Small intestine (tissue), 16 donors: ENCODE measurements at places on chromosomes 6 and 20. TPM values are rescaled to one million over a fixed set of nuclear protein-coding genes. Genes with fewer than 3 reads are reported as not detected.
A peak's percentile ranks its signal among the peaks of the same experiment; 100 is the strongest.

DNA sequence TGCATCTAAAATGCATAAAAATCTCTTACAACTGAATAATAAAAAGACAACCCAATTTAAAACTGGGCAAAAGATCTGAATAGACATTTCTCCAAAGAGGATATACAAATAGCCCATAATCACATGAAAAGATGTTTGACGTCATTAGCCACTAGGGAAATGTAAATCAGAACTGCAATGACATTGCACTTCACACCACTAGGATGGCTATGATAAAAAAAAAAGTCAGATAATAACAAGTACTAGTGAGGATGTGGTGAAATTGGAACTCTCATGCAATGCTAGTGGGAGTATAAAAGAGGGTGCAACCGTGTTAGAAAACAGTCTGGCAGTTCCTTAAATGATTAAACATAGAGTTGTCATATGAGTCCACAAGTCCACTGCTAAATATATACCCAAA is 24.3 kb upstream of the TBX18 start:
- DNase-seq = no peak
- H3K36me3 ChIP-seq = no peaks in the 10 kb centered on the region
- no peaks in the 10 kb centered on the region for H3K4me1 ChIP-seq
- H3K27me3 ChIP-seq = no peaks in the 10 kb centered on the region

GRCh38 chr6:155847711-155848110 is 392.1 kb upstream of the NOX3 start:
- H3K4me1 ChIP-seq = no peaks in the 10 kb centered on the region

DNA sequence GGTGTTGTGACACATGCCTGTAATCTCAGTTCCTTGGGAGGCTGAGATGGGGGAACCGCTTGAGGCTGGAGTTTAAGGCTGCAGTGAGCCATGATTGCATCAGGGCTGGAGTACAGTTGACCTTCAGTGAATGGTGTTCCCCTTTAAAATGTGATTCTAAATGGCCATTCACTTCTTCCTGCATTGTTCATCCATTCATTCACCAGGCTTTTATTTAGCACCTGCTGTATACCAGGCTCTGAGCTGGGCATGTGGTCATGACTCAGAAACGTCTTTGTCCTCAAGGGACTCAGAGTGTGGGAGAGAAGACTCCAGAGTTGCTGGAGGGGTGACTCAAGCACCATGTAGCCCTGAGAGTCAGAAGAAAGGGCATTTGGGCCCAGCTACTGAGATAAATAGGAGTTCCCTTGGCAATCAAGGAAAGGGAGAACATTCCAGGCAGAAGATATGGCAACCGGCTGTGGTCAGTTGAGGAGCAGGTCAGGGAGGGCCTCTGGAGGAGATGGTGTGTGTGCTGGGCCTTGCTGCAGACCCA is 101.1 kb downstream of the DLGAP4 start:
- DNase-seq = no peak
- H3K27me3 ChIP-seq = no peaks in the 10 kb centered on the region

GRCh38 chr6:14505401-14505800 is 387.8 kb downstream of the CD83 start:
- no peaks in the 10 kb centered on the region for H3K4me1 ChIP-seq
- H3K27ac ChIP-seq = no peak overlapping the region
- H3K36me3 ChIP-seq = no peaks in the 10 kb centered on the region
- H3K4me3 ChIP-seq = no peak overlapping the region
- no peak for DNase-seq

- no peaks in the 10 kb centered on the region for H3K27me3 ChIP-seq
- H3K4me1 ChIP-seq = no peaks in the 10 kb centered on the region
- no peaks in the 10 kb centered on the region for H3K36me3 ChIP-seq
- peak within 1 kb of the TSS; percentile 99 for H3K4me3 ChIP-seq
Measured at GRCh38 chr20:3172933-3173609, at the start of gene LZTS3. LZTS3 (minus strand) TSS chr20:3173549; CDS start chr20:3167163, 6,386 bp downstream.

- H3K27ac ChIP-seq = no peak overlapping the region
- H3K36me3 ChIP-seq = no peaks in the 10 kb centered on the region
- H3K4me3 ChIP-seq = no peak overlapping the region
- H3K27me3 ChIP-seq = peaks cover 20% of the 10 kb centered on the region
- DNase-seq = no peak
Measured at GRCh38 chr6:122997541-122998150, 1.6 kb downstream of the CLVS2 start.

- peaks cover 4% of the 10 kb centered on the region for H3K4me1 ChIP-seq
- no peaks in the 10 kb centered on the region for H3K36me3 ChIP-seq
- DNase-seq = no peak
- H3K27me3 ChIP-seq = no peaks in the 10 kb centered on the region
- no peak overlapping the region for H3K27ac ChIP-seq
- no peak overlapping the region for H3K4me3 ChIP-seq
Measured at GRCh38 chr6:22151892-22152291, 144.9 kb downstream of the PRL start.

- H3K36me3 ChIP-seq = no peaks in the 10 kb centered on the region
- H3K4me1 ChIP-seq = peaks cover 2% of the 10 kb centered on the region
- peak; percentile 97 for DNase-seq
- H3K27me3 ChIP-seq = no peaks in the 10 kb centered on the region
- H3K4me3 ChIP-seq = no peak overlapping the region
Measured at GRCh38 chr6:884570-884969, 191.6 kb upstream of the EXOC2 start.

- no peak overlapping the region for H3K4me3 ChIP-seq
- DNase-seq = no peak
Measured at GRCh38 chr6:137261361-137261760, 42.2 kb upstream of the IFNGR1 start.

DNA sequence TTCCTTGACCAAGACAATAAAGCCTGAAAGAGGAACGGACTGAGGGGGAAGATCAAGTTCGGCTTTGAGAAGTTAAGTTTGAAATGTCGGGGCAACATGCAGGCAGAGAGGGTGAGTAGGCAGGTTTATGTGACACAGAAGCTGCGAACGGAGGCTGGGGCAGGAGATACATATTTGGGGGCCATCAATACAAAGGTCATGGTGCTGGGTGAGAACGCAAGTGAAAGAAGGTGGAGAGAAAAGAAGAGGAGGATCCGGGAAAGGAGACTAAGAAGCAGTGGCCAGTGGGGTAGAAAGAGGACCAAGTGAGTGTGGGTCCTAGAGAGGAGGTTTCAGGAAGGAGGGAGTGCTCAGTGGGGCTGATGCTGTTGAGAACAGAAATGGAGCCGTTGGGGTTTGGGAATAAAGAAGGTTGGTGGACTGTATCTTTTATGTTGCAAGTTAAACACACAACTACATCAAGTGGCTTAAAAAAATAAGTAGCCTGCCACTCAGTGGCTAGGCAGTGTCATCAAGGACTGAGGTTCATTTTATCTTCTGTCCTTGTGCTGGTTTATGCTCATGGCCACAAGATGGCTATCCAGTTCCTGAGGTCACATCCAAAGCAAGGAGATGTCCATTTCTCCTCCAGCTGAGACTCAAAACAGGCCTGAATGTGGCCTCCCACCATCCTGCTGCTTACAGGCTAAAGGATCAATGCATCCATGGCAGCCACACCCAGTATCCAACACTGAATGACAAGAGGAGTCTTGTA is 1.7 kb upstream of the BLCAP start:
- H3K4me1 ChIP-seq = peaks cover 7% of the 10 kb centered on the region
- no peak for DNase-seq

DNA sequence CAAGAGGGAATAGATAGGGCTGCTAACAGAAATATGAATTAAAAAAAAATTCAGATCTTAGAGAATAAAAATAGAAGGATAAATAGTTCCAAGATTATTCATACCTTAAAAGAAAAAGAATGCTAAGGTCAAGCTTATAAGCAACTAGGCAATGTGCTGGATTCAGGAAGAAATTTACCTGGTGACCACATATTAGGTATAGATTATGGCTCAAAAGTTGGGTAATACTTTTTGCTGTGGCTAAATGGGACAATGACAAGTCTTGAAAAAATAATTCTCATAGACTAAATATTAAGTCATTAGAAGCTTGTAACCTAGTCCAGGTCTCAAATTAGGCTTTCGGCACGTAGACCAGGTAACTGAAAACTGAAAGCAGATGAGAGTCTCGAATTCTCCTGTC is 17.2 kb downstream of the MAP3K5 start:
- no peak for DNase-seq
- peaks cover 5% of the 10 kb centered on the region for H3K4me1 ChIP-seq
- no peaks in the 10 kb centered on the region for H3K36me3 ChIP-seq
- no peak overlapping the region for H3K4me3 ChIP-seq
- no peaks in the 10 kb centered on the region for H3K27me3 ChIP-seq

- H3K4me3 ChIP-seq = peak overlapping the region; percentile 36
- DNase-seq = no peak
- no peak overlapping the region for H3K27ac ChIP-seq
- no peaks in the 10 kb centered on the region for H3K36me3 ChIP-seq
- H3K4me1 ChIP-seq = peaks cover 7% of the 10 kb centered on the region
- peaks cover 14% of the 10 kb centered on the region for H3K27me3 ChIP-seq
Measured at GRCh38 chr6:93418033-93418407, 1.3 kb downstream of the EPHA7 start.

- H3K36me3 ChIP-seq = no peaks in the 10 kb centered on the region
- peak within 1 kb of the TSS; percentile 66 for H3K4me3 ChIP-seq
- peaks cover 14% of the 10 kb centered on the region for H3K4me1 ChIP-seq
- peaks cover 6% of the 10 kb centered on the region for H3K27me3 ChIP-seq
- no peak within 1 kb of the TSS for H3K27ac ChIP-seq
Measured at GRCh38 chr6:107489636-107490565, at the start of gene SOBP. SOBP (plus strand) TSS chr6:107490117; CDS start chr6:107490617, 500 bp downstream.

DNA sequence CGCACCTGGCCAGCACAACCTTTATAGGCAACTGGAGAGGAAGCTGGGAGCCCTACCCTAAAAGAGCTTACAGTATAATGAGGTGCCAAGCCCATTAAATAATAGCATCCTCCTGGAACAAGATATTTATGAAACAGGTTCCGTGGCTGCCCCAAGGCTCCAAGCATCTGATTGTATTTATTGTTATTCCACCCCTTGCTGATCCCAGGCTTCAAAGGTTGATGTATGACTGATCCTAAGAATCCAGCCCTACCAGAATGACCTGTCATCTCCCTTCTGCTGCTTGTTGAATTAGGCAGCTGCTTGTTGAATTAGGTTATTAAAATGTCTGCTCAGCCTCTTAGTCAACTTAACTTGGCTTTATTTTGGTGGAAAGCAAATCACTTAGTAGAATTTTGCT is 35.2 kb upstream of the SASH1 start:
- DNase-seq = no peak
- no peak overlapping the region for H3K27ac ChIP-seq
- H3K4me1 ChIP-seq = no peaks in the 10 kb centered on the region
- H3K27me3 ChIP-seq = no peaks in the 10 kb centered on the region
- H3K36me3 ChIP-seq = no peaks in the 10 kb centered on the region

DNA sequence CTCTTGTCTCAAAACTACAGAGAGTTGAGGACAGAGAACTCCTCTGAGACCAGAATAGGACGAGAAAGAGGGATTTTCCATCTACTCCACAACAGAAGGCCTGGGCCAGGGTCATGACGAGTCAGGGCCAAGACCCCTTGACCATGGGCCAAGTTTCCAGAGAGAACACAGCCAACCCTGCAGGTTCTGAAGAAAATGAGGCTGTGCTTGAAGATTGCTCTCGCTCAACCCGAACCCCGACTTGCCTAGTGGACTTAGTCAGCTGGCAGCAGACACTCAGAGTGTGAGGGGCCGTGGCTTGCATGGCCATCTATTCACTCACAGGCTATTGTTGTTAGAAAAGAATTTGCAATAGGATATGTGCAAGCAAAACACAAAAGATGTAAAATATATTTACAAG is 54.5 kb downstream of the TMEM242 start:
- no peak overlapping the region for H3K27ac ChIP-seq
- H3K4me1 ChIP-seq = no peaks in the 10 kb centered on the region
- no peaks in the 10 kb centered on the region for H3K36me3 ChIP-seq
- no peak for DNase-seq
- no peak overlapping the region for H3K4me3 ChIP-seq

DNA sequence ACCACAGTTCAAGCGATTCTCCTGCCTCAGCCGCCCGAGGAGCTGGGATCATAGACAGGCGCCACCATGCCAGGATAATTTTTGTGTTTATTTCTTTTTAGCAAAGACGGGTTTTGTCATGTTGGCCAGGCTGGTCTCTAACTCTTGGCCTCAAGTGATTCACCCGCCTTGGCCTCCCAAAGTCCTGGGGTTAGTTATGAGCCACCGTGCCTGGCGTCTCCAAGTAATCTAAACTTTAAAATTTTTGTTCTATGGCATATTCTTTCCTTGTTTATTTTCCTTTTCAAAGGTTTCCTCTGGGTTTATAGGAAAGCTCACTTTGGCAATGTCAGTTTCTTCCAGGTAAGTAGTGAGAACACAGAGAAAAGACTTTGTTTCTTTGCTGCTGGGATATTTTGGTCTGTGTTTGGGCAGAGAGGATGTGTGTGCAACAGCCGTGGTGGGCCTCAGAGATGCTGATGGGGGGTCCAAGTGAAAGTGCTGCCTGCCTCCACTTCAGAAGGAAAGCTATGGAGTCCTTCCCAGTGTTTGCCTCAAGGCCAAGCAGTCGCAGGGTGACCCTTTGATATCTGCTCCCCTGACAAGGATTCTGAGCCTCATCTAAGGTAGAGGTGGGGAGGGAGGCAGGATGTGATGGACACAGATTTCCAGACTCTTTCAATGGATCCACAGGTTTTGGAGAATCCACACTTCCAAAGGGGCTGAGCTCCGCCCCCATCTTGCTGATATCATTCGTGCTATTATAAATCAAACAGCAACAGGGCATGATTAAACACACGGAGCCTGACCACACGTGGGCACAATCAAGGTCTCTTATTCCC is 2.3 kb downstream of the LRP11 start:
- H3K4me3 ChIP-seq = no peak overlapping the region
- no peak for DNase-seq
- peaks cover 15% of the 10 kb centered on the region for H3K4me1 ChIP-seq
- no peaks in the 10 kb centered on the region for H3K36me3 ChIP-seq

DNA sequence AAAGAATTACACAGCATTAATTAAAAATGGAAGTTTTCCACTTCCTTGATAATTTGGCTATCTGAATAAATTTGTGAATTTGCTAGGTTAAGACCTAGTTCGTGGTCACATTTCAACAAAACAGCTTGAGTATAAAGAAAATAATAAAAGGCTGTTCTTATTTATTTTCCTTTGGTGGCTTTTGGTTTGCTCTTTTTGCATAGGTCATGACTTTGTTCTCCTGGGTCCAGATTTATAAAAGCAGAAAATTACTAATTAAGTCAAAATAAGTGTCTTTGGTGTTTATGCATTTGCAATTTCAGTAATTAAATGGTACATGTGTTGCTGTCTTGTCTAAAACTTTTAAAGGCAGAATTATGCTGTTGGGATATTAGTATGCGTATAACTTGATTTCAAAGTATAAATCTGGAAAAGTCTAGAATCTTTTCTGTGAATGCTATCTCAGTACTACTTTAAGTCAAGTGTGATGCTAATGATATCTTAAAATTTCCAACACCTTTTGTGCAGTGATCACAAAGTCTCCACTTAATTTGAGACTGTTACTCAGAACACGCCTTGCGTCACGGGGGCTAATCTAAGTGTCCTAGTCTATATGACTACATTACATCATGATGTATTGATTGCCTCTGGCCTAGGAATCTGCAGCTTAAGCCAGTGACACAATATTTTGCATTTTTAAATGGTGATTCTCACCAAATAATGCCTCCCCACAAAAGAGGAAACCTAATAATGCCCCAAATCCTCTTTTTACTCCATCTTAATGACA is 41.0 kb downstream of the GNAS start:
- peak overlapping the region; percentile 44 for H3K27ac ChIP-seq
- peaks cover 5% of the 10 kb centered on the region for H3K36me3 ChIP-seq
- H3K4me3 ChIP-seq = no peak overlapping the region
- no peaks in the 10 kb centered on the region for H3K27me3 ChIP-seq

Gene OGFRL1
- 0.22 TPM for polyA plus RNA-seq

Gene EPB41L1
- polyA plus RNA-seq = 26.5 TPM

Gene JPH2
- 15.0 TPM for polyA plus RNA-seq

Gene VPS16
- polyA plus RNA-seq = 94.6 TPM

Gene LY6G6D
- 0.22 TPM for polyA plus RNA-seq

Gene SYCP2
- polyA plus RNA-seq = 0.51 TPM

Gene SIRPA
- polyA plus RNA-seq = 11.4 TPM

Gene ALDH5A1
- 2.2 TPM for polyA plus RNA-seq

Gene BPI
- polyA plus RNA-seq = not detected

Gene OOEP
- 0.16 TPM for polyA plus RNA-seq
